Esophagus squamous epithelium (tissue), 5 donors: ENCODE measurements at places on chromosomes 13 and 19.
A peak's percentile ranks its signal among the peaks of the same experiment; 100 is the strongest.

DNA sequence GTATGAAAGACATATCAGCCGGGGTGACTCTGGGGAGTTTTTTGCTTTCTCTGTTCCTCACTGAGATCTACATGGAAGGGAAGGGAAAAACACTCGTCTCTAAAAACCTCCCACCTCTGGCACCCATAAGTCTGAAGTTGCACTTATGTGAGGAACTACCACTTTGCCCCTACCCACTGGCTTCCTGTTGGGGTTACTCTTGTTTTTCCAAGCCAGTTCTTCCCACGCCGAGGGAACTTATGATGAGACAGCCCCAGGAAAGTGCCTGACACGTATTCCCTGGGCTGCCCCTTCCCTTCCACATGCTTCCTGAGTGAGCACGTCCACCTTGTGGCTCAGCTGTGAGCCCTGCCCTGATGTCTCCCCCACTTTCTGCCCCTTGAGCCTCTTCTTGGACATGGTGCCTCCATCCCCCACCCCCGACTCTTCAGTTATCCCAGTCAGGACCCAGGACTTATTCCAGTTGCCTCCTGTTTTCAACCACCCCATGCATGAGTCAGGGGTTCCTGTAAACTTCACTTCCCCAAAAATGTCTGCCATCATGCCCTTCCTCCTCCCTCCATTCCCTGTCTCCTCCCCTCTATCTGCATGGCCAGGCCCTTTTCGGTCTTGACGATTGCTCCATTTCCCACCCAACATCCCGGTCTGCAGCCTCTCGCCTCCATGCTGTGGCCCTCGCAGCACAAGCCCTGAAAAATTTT is 5.1 kb upstream of the SIGLEC7 start:
- DNase-seq = no peak

DNA sequence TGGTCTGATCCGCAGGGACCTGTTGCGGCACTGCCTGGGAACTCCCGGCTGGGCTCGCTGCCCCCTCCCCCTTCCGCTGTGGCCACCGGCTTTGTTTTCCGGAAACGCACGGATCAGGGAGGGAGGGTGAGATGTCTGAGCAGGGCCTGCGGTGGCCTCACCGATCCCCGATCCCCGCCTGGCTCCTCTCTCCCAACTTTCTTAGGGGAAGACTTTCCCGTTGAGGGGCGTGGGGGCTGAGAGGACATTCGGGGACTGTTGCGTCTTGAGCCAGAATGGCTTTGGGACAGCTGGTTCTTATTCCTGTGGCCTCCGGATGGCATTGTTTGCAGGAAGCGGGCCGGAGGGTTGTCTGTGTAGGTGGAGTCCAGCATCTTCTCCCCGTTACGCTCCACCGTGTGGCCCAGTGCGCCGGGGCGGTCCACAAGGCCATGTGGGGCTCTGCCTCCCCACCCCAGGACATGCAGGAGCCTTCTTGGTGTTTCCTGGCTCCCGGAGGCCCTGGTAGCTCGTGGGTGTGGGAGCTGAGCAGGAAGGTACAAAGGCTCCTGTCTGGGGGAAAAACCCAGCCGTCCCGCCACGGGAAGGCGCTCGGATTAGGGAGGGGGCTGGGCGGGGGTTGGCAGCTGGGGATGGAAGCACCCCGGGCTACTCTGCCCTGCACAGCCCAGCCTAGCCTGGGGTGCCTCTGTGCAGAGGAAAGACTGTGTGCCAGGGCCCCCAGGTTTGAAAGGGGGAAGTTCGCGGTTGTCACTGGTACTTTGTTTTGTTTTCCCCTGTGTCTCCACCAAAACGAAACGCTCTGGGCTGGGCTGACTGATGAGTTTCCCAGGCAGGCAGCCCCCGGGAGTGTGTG is 1.3 kb downstream of the CSNK1G2 start:
- peak; percentile 37 for DNase-seq

DNA sequence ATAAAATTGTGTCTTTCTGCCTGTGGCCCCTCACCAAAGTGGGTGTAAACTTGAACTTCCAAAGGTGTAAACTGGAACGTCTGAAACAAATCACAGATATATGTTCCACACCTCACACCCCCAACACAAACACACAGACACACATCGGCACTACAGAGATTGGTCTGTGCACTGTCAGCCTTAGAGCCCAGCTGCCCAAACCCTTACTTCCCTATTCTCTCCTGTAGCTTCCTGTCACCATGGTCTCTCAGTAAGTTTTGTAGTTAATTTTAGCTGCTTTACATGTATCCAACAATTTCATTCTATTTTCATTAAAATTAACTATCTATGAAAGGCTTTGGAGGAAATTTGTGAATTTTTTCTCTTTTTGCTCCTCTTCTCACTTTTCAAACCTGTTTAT is 5.4 kb downstream of the TM9SF2 start:
- no peak for DNase-seq

DNA sequence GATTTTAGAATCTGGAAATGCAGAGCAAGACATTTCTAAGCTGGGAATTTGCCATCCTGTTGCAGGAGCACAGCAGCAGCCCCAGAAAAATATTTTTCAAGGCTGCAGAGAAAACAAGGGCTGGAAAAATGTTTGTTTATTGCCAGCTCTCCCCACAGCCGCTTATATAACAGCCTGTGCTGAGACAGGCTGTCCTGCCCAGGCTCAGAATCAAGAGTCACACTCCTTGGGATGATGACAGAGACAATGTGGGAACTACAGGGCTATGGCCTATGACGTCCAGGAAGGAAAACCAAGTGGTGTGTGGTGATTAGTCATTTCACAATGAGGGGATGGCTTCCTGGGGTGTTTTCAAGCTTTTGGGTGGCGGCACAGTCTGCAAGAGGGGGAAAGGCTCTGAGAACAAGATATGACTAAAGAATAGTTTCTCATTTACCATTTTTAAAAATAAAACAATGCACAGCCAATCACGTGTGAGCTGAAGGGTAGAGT is 136.3 kb upstream of the SERP2 start:
- no peak for DNase-seq

DNA sequence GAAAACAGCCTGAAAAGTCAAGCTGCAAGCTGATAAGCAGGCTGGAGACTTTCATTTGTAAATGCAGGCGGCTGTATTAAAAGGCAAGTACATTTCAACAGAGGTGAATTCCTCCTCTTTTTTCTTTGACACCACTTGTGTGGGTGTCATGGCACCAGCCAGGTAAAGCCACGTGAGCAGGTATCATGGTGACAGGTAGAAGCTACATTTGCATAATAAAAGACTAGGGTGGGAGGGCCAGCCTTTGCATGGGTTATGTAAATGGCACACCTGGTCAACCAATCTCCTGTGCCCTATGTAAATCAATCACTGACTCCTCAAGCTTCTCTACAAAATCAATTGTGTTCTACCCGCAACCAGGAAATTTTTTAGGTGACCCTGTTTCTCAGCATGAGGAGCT is 68.2 kb downstream of the ZNF100 start:
- no peak for DNase-seq

DNA sequence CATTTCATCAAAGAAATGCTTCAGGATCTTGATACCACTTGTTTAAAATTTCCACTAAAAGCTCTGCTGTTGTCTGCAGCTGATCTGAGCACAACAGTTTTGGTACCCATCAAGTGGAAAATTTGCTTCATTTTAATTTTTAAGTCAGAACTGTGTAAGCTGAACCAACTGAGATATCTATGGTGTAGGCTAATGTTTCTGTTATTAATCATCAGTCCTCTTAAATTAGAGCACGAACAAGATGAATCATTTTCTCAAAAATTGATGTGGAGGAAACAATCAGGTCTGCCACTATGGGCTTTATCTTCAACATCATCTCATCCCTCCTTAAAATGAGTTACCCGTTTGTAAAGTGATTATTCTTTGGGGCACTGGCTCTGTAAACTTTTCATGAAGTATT is 221.5 kb upstream of the NBEA start:
- DNase-seq = no peak

GRCh38 chr13:26811581-26811980 is 51.0 kb upstream of the GPR12 start:
- no peak for DNase-seq

GRCh38 chr13:102328909-102329308 is 72.9 kb downstream of the FGF14 start:
- DNase-seq = no peak

GRCh38 chr19:49362929-49363267 is 682 bp upstream of the TEAD2 start:
- no peak for DNase-seq

DNA sequence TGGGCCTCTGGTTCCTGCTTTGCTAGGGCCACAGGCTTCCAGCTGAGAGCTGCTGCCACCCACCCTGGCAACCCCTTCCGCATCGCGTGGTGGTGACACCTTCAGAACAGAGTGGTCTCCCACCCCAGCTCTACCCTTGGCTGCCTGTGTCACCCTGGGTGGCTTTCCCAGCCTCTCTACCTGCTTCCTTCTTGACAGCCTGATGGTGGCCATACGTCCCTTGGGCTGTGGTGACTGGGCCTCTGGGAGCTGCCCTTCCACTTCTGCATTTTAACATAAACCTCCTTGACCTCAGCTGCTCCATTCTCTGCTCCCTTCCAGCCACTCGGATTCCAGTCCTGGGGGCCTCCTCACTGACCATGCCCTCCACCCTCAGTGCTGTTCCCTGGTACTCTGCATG is 17.0 kb downstream of the PAK4 start:
- DNase-seq = no peak

- no peak for DNase-seq
Observed at GRCh38 chr19:35363001-35363590, 4.8 kb downstream of the FFAR3 start.

DNA sequence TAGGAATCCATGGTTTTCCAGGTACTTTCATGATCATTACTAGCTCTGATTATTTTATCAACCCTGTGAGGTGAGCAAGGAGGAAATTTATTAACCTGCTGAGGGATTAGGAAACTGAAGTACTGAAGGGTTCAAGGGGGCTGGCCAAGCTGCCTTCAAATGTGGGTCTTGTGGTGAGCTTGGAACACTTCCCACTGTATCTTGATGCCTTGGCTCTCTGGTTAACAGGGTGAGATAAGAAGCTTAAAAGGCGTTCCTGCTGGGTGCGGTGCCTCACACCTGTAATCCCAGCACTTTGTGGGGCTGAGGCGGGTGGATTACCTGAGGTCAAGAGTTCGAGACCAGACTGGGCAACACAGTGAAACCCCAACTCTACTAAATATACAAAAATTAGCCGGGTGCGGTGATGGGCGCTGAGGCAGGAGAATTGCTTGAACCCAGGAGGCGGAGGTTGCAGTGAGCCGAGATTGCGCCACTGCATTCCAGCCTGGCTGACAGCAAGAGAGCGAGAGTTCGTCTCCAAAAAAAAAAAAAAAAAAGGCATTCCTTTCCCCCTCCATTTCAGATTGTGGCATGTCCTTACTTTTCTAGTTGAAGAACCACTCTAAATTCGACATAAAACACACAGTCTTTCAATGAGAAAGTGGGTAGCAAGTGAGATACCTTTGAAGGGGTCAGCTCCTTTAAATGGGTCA is 70.2 kb downstream of the KLF2 start:
- DNase-seq = no peak

GRCh38 chr19:741506-742131 is 9.3 kb upstream of the MISP start:
- no peak for DNase-seq

DNA sequence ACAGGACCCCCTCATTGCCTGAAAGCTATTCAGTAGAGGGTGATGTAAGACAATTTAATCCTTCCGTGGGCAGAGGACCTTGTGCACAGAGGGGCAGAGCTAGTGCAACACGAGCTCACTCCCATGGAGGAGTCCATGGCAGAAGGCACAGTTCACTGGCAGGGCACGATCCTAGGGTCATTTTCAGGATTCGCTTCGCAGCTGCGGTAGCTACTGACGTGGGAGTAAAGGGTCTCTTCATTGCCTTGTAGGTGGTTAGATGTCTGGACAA is 207.8 kb downstream of the FOXO1 start:
- DNase-seq = no peak

GRCh38 chr13:58018020-58018419 is 386.5 kb downstream of the PCDH17 start:
- no peak for DNase-seq

DNA sequence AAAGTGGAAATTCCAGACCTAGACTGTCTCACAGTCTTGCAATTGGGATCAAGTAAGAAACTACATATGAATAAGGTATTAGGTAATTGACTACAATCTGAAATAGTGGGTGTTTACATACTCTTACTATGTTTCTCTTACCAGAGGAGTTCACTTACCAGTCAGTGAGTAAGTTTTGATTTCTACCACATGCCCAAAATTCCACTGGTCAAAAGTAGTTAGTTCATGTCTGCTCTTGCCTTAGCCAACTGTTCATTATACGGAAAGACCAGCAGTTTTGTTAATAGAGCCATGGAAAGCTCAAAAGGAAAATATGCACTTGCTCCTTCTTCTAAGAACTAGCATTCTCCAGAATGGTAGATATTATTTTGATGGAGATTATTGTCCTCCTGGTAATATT is 490.8 kb downstream of the RFC3 start:
- DNase-seq = no peak

DNA sequence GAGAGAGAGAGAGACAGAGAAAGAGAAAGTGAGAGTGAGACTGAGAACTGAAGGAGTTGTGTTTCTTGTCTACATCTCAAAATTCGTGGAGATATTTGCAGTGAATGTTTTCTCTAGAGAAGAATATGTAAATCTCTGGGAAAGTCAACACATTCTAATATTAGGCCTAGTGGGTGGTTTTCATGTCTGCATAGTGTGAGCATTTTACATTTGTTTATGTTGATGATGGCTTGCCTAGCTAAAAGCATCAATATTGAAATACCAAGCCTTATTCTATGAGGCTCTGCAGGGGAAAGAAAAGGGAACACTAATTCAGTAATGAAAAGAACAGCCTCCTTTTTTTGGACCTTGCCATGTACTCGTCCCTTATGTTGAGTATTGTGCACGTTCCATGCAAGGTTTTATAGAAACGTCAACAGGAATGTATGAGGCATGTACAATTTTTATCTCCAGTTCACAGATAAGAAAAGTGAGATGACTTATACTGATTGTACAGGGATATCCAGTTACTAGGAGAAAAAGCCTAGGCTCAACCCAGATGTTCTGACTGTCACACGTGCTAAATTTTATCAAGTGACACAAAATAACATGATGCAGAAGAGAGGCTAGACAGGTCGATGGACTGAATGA is 1288.9 kb upstream of the SLC10A2 start:
- no peak for DNase-seq

- no peak for DNase-seq
Observed at GRCh38 chr19:35742121-35742724, at the start of gene IGFLR1. IGFLR1 (minus strand) TSS chr19:35742452; CDS start chr19:35741180, 1,272 bp downstream.

- DNase-seq = no peak
Observed at GRCh38 chr13:72317346-72318109, 409.9 kb downstream of the MZT1 start.

DNA sequence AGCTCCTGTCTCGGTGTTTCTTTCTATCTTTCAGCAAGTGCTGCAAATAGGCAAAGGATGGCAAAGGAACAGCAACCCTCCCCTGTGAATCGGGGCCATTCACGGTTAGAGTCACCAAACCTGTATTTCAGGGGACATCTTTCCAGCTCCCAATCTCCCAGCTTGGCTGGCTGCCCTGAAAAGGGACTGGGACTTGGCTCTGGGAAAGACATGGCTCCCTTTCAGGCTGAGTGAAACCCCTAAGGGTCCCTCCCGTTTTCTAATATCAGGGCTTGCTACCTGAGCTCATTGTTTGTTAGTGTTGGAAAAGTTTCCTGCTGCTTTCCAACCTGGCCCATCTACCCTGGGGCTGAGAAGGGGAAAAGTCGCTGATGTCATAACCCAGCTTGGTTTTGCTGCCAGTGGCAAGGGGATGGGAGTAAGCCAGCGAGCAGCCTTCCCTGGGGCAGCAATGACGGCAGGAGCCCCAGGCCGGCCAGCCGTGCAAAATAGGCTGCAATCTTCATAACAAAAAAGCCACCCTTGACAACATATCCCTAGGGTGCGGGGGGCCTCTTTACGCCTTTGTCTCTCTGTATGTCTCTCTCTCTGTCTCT is 29.9 kb downstream of the SERP2 start:
- DNase-seq = no peak

- DNase-seq = no peak
Observed at GRCh38 chr13:93284064-93284463, 57.5 kb downstream of the GPC6 start.
